ENCODE measurements at places on chromosomes 12 and 14. TPM values are rescaled to one million over a fixed set of nuclear protein-coding genes. Genes with fewer than 3 reads are reported as not detected.

The NTN4 gene
- 17.9 TPM for total RNA-seq

The ALDH1L2 gene
- total RNA-seq: 0.73 TPM

The SRGAP1 gene
- total RNA-seq: 5.0 TPM

DNA sequence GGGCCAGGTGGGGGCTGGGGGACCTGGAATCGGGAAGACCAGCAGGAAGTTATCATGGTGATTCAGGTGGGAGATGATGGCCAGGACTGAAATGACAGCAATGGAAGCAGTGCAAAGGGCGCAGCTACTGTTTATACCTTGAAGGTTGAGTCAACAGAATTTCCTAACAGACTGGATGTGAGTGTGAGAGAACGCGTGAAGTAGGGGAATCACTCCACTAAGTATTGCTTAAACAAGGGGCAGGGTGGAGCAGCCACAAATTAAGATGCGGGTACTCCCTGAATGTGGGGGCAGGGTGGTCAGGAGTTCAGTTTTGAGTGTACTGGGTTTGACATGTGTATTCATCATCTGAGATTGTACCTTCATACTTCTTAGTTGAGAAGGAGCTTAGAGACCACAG is 45.1 kb downstream of the MYF5 start:
- no peak overlapping the region for H3K4me3 ChIP-seq
- no peak for DNase-seq
- no peak overlapping the region for H3K27ac ChIP-seq
- H3K27me3 ChIP-seq: no peaks in the 10 kb centered on the region
- peaks cover 9% of the 10 kb centered on the region for H3K4me1 ChIP-seq

DNA sequence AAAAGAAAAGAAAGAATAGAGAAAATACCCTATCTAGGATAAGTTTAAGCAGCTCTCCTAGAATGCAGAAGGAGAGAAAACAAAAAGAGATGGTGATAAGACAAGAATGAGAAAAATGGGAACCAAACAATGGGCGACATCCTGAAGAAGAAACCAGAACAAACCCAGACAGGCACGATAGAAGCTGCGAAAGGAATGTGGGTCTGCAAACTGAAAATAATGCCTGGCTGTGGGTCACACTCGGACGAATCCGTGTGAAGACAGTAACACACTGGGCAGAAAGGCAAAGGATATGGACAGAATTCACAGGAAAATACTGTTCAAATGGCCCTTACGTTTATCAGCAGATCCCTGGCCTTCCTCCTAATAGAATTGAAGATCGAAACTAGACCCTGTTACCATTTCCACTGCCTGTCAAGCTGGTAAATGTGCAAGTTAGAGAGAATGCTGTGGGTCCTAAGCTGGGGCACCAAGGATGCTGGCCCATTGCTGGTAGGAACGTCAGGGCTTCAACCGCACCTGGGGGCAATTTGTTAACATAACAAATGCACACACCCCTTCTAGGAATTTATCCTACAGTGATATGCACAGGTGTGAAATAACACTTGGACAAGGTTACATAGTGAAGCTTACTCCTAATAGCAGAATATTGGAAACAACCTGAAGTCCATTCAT is 117.5 kb upstream of the RFLNA start:
- DNase-seq: no peak
- H3K27ac ChIP-seq: no peak overlapping the region
- no peaks in the 10 kb centered on the region for H3K36me3 ChIP-seq
- no peaks in the 10 kb centered on the region for H3K27me3 ChIP-seq
- H3K4me1 ChIP-seq: no peaks in the 10 kb centered on the region
- no peak overlapping the region for H3K4me3 ChIP-seq

DNA sequence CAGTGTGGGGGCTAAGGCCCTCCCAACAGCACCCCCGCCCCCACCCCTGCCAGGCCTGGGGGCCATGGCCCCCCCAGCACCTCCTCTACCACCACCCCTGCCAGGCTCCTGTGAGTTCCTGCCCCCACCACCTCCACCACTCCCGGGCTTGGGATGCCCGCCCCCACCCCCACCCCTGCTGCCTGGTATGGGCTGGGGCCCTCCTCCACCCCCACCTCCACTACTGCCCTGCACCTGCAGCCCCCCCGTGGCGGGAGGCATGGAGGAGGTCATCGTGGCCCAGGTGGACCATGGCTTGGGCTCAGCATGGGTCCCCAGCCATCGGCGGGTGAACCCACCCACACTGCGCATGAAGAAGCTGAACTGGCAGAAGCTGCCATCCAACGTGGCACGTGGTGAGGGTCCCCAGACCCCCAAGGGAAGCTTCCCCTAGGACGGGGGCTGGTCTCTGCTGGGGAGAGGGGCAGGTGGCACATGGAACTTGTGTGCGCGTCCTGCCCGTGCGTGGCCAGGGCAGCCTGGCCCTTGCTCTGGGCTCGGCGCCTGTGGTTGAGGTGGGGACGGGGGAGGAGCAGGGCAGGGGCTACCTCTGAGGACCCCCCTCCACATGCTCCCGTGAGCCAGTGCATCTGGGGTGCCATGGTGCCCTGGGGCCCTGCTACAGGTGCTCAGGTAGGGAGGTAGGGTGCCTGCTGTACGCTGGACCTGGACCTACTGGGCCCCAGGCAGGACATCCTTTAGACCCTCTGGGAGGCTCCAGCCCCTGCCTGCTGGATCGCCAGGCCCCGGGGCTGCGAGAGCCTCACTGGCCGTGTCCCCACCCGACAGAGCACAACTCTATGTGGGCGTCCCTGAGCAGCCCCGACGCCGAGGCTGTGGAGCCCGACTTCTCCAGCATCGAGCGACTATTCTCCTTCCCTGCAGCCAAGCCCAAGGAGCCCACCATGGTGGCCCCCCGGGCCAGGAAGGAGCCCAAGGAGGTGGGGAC is 16.1 kb upstream of the ADSS1 start:
- H3K27ac ChIP-seq: no peak overlapping the region
- H3K36me3 ChIP-seq: peaks cover 43% of the 10 kb centered on the region
- H3K27me3 ChIP-seq: no peaks in the 10 kb centered on the region
- no peaks in the 10 kb centered on the region for H3K4me1 ChIP-seq
- H3K4me3 ChIP-seq: no peak overlapping the region

DNA sequence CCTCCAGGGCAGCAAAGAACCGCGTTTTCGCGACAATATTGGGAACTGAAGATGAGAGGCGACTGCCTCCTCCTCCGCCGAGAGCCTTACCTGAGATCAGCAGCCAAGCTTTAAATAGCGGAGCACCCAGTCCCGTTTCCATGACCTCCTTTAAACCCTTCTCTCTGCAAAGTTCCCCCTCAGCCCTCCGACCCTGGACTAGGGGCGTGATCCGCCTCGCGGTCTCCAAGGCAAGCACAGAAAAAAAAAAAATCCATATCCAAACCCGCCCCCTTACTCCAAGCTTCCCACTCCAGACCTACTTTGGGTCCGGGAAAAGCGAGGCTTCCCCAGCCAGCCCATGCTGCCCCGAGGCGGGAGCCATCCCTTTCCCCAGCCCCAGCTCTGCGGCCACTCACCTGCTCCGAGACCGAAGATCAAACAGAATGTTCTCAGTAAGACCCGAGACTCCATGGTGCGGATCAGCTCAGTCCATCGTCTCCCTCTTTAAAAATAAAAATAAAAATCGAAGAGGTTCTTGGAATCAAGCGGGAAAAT is 630 bp downstream of the NELL2 start:
- H3K27me3 ChIP-seq: no peaks in the 10 kb centered on the region
- H3K4me1 ChIP-seq: no peaks in the 10 kb centered on the region
- no peaks in the 10 kb centered on the region for H3K36me3 ChIP-seq
- H3K27ac ChIP-seq: no peak overlapping the region

DNA sequence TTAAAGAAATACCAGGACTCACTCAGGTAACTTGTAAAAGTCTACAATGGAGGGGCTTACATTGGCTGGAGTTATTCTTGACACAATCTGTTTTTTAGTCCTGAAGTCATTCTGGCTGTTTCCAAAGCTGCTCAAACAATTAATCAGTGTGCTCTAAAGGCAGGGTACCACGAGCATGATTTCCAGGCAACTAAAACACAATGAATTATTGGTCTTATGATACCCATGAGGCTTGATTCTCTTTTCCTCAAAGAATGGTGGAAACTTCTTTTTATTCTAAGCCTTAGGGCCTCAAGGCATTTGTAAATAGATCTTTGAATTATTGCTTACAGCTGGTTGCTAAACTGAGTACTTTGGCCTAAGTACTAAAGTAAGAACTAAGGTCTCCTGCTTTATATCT is 199.8 kb upstream of the PDZRN4 start:
- H3K36me3 ChIP-seq: no peaks in the 10 kb centered on the region
- no peak overlapping the region for H3K27ac ChIP-seq

DNA sequence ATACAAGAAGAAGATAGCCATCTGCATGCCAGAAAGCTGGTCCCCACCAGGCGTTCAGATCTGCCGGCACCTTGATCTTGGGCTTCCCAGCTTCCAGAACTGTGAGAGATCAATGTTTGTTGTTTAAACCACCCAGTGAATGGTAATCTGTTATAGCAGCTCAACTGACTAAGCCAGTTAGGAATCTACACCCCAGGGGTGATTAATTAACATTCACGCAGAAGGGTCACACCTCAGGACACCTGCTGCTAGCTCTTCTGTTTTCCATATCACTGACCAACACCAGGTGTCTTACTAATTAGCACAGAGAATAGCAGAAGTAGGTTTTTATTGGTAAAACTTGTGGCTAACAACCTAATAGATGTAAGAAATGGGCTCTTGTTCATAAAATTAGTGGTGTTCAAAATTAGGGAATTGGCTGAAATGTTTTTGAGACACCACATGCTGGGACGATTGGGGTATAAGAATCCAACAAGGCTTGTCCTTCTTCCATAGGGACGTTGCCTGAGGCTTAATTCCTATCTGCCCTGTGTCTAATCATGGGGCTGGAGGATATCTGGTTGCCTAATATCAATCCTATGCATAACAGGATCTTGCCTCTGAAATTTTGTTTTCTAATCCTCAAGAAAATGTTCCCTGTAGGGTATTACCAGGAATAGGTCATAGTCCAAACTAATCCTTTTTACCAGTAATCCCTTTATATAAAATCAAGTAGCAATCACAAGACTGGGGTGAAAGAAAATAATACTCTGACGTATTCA is 42.0 kb upstream of the CHST11 start:
- no peaks in the 10 kb centered on the region for H3K36me3 ChIP-seq
- H3K4me1 ChIP-seq: no peaks in the 10 kb centered on the region
- DNase-seq: no peak
- H3K27me3 ChIP-seq: no peaks in the 10 kb centered on the region

- DNase-seq: no peak
- H3K27me3 ChIP-seq: no peaks in the 10 kb centered on the region
- H3K4me3 ChIP-seq: no peak overlapping the region
- H3K4me1 ChIP-seq: no peaks in the 10 kb centered on the region
- no peaks in the 10 kb centered on the region for H3K36me3 ChIP-seq
Measured at GRCh38 chr12:69648476-69648875, 37.8 kb upstream of the LRRC10 start.
